ENCODE measurements at places on chromosomes 3 and 15. TPM values are rescaled to one million over a fixed set of nuclear protein-coding genes. Genes with fewer than 3 reads are reported as not detected.

The TM4SF18 gene
- total RNA-seq, result 12.5 TPM

The TRPC1 gene
- 12.2 TPM for total RNA-seq

The COL6A5 gene
- total RNA-seq, result not detected

The CPEB1 gene
- total RNA-seq, result 1.6 TPM

The CCR8 gene
- total RNA-seq, result not detected

The CTXND1 gene
- total RNA-seq, result not detected
